ENCODE measurements at places on chromosomes 7 and 10. TPM values are rescaled to one million over a fixed set of nuclear protein-coding genes. Genes with fewer than 3 reads are reported as not detected.

The RAMP3 gene
- total RNA-seq: not detected

The CDC14C gene
- total RNA-seq: not detected

The IL2RA gene
- total RNA-seq: not detected

The GPC2 gene
- total RNA-seq: 0.72 TPM

The NPSR1 gene
- total RNA-seq: not detected

The KAT6B gene
- 17.0 TPM for total RNA-seq

The SLC26A3 gene
- not detected for total RNA-seq

The GSTO2 gene
- total RNA-seq: 1.4 TPM

The OR6V1 gene
- total RNA-seq: not detected

The PTF1A gene
- total RNA-seq: not detected

The IFIT1B gene
- total RNA-seq: not detected

The GHRHR gene
- total RNA-seq: not detected

The SLC26A5 gene
- total RNA-seq: not detected

The CALML3 gene
- total RNA-seq: not detected

The SUV39H2 gene
- total RNA-seq: 15.4 TPM

The TMEM196 gene
- total RNA-seq: not detected

Measured in A375 (cell line).